Kidney (tissue), 22 donors: ENCODE measurements at places on chromosomes 12 and 14.

DNA sequence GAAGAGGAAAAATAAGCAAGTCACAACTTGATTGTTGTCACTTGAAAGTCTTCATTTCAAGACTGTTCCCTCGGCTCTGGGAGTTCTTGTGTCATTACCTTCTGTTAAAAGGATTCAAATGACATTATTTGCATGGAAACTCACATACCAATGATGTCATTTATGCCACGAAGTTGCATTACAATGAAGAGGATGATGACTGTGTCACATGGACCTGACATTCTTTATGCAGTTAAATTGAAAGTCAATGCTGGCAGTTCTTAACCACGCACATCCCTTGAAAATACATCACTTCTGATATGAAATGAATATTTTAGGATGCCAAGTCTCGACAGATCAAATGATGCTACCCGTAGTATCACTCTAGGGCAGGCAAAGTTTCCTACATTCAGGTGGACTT, 1069.5 kb downstream of the VRK1 start:
- DNase-seq = no peak

DNA sequence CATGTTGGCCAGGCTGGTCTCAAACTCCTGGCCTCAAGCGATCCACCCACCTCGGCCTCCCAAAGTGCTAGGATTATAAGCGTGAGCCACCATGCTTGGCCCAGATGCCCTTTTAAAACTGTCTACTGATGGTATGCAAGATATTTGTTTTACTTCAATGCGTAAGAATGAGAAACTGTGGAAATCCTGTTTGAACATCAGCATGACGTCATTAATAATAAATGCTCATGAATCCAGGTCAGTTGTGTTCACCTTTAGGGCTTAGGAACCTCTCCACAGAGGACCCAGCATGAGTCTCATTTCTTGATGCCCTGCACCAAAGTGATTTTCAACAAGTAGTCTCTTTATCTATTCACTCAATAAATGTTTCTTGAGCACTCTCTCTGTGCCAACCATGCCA, 34.5 kb upstream of the FOS start:
- no peak for DNase-seq

GRCh38 chr12:131334835-131335234, 376.1 kb upstream of the SFSWAP start:
- DNase-seq = no peak

DNA sequence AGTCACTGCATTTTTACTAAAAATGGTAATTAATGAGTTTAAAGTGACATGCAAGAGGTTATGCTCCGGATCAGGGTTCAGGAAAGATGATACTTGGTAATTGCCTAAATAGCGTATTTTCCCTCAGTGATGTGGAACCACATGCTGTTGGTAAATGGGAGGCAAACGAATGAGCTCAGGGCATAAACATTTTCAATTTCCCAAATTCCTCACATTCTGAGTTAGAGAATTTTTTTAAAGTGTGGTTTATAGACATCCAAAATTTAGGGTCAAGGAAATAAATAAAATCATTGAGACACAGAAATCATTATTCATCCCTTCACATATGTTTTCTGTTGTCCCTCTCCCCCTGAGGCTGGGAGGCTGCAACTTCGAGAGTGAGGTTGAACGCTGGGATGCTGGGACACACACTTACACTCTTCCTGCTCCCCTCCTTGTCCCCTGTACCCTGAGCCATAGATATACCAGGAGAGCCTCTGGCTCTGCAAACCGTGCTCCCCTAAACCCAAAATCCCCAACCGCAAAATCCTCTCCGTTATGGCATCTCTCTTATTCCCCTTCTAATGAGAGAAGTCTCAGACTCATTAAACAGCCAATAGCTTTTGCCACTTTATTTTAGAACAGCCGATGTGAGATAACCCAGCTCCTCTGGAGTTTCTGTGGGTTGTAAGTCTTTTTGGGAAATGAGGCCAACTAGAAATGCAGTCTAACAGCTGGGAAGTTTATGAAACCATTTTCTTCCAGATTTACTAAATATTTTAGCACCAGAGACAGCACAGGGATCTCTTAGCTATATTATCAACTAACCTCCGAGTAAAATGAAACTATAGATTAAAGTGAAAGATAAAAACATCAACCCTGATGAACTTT, 21.4 kb upstream of the ADGRD1 start:
- DNase-seq = no peak

- DNase-seq = no peak
These were observed 687 bp downstream of the IFFO1 start for GRCh38 chr12:6555018-6555691.

DNA sequence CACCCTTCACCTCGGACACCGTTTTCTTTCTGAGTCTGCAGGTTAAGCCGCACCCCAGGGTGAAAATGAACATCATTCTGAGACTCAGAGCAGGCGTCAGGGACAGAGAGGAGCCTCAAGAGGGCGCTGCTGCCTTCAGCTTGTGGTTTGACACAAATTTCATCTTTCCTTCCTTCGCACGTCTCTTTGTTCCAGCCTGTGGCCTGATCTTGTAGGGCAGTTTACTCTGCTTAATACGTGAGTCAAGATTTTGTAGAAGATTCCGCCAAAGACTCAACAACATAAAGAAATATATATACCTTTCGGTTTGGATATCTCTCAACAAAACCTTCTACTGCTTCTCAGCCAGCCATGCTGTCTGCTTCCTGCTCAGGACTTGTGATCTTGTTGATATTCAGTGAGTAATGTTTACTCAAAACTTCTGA, 329.3 kb upstream of the OR4E1 start:
- no peak for DNase-seq

DNA sequence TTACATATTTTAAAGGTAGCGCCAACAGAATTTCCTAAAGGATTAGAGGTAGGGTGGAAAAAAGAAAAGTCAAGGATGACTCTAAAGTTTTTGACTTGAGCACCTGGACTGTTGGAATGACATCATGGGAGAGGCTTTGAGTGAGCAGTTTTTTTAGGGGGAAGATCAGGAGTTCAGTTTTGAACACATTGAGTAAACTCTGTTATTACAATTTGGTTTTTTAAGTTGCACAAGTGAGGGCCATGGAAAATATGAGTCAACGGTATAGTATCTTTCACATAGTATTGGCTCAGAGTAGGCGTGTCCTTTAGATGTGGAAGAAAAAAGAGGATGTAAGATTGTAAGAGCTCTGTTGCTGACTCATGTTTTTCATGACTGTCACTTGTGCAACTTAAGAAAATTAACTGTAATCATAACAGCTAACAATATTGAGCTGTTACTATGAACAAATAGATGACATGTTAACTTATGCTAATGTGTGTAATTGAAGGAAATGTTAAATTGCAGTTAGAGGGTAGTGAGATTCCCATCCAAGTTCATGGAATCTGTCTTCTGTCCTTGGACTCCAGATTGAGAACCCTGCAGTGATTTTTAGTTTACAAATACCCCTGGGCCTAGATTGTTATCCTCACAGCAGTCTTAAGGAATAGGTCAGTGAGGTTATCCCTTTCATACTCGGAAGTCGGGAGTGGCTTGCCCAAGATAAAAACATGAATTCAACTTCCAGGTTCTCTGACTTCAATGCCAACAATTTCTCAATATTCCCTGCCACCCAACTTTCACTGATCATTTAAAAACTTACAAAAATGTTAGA, 48.2 kb upstream of the ATP2B1 start:
- no peak for DNase-seq

GRCh38 chr12:123900871-123901376, 71.7 kb downstream of the CCDC92 start:
- peak; percentile 77 for DNase-seq

DNA sequence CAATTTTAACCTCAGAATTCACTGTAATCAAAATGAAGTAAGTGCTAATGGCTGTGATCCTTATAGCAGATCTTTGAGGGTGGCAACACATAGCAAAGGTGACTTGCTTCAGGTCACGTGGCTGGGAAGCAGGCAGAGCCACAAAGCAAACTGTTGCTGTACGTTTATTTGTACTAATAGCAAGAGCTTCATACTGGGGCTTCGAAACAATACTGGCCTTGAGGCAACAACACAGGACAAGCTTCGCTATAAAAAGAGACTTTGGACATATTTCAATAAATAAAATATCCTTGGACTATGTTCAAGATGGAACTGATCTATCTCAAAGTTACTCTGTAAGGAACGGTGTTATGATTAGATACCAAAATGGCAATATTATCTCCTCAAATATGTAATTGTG, 44.6 kb downstream of the MSRB3 start:
- DNase-seq = no peak

DNA sequence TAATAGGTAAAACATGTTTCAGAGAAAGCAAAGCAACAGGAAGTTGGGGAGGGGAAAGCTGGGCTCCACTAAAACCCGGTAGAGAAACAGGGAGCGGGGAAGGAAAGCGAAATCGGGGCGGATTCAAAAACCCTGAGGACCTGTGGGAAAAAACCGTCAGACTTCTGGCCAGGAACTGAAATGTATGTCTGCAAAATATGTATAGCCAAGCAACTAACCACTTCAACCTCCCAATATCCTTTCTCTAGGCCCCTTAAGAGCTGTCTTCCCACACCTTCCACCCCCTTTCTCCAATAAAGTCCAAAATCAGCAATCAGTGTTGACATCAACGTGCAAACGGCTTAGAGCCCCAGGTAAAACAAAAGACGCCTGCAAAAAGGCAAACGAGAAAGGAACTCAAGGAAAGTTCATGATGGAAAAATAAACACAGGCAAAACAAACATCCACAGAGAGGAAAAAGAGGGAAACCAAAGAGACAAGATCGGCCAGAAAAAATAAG, 32.8 kb downstream of the SIX1 start:
- DNase-seq = no peak

DNA sequence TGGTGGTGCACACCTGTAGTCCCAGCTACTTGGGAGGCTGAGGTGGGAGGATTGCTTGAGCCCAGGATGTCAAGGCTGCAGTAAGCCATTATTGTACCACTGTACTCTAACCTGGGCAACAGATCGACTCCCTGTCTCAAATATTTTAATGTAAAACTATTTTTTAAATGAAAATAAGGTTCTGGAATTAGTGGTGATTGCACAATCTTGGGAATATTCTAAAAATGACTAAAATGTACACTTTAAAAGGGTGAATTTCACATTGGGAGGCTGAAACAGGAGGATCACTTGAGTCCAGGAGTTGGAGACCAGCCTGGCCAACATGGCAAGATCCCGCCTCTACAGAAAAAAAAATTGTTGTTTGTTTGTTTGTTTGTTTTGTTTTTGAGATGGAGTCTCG, 12.9 kb upstream of the TMBIM6 start:
- DNase-seq = no peak

DNA sequence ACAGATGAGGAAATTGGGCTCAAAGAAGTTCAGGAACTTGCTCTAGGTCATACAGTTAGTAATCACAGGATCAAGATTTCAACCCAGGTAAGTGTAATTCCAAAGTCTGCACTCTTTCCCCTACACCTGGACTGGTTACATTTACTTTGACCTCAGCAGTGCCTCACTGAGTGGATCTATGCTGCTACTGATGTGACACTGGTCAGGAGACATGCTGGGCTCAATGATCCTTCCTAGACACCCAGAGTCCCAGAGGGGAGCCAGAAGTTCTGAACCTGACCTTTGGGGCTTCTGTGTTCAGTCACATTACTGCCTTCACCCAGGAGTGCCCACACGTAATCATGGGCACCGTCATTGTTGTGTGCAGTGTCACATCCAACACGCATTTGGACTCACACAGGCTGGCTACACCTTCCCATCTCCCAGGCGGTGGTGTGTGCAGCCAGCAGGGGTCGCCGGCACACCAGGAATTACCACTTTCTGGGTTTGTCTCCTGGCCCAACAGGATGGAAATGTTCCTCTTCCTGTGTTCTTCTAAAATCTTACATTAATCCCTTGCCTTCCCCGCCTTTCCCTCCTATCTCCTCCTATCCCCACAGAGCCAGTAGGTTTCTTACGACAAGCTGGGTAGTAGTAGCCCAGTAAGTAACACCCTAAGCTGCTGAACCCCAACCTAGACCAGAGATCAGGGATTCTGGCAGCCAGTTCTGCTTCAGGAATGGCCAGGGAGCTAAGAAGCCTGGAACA, 25.6 kb downstream of the CALCOCO1 start:
- peak; percentile 87 for DNase-seq

- DNase-seq = no peak
These were observed 18.9 kb downstream of the RFC5 start for GRCh38 chr12:118035190-118036041.

- DNase-seq = no peak
These were observed 232.2 kb downstream of the NUAK1 start for GRCh38 chr12:105906561-105906960.

DNA sequence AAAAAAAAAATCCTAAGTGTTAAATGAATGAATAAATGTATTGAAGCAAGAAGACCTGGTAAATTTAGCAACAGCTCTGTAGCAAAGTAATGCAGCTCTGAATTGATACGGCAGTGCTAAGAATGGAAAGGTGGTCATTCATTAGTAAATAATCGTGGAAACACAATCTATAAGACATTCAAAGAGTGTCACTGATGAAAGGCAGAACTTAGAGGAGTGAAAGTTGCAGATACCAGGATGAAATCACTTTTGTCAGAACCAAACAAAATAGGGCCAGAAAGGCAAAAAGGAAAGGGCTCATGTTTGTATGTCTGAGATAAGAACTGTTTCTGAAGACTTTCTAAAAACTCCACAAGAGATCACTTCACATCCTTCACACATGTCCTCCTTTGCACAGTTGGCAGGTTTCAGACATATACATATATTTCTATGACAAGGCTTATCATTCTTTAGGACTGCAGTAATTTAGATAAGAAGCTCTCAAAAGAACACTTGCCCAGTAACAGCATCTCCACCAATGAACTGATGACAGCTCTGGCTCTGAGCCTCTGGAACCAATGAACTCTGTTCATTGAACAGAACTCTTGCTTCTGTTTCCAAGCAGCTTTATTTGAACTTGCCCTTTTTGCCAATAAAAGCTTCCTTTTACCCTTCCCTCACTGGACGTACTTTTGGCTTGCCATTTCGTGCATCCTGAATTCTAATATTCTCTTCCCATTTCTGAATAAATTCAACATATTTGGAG, 4.2 kb upstream of the LRR1 start:
- DNase-seq = no peak

DNA sequence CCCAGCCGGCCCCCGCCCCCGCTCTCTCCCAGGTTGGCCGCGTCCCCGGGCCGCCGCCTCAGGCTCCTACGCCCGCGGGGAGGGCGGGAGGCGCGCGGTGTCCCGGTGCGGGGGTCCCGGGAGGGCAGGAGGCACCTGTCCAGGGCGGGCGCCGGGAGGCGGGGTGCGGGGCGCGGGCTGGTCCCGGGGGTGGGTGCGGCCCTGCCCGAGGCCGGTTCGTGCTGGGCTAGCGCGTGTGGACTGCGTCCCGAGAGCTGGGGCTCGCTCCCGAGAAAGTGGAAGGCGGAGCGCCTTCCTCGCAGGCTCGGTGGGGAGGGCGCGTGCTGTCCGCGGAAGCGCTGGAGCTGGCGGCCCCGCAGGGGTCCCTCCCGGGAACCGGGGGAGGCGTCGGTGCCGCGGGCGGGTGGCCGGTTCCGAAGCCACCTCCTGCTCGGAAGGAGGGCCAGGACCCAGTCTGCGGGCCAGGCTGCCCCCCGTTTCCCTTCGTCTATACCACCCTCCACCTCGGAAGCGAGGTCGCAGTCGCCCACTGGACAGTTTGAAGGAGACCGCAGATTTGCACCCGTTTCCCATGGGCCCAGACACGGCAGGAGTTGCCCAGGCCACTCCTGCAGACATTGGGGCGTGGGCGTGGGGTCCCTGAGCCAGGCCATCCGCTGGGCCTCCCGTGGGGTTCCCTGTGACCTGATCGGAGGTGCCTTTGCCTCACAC, 636 bp downstream of the ZFYVE21 start:
- no peak for DNase-seq

- DNase-seq = peak; percentile 55
These were observed 155.4 kb downstream of the DIO2 start for GRCh38 chr14:80055667-80056496.
